Right renal cortex interstitium (tissue), 3 donors: ENCODE measurements at places on chromosomes 16 and 17. TPM values are rescaled to one million over a fixed set of nuclear protein-coding genes. Genes with fewer than 3 reads are reported as not detected.

DNA sequence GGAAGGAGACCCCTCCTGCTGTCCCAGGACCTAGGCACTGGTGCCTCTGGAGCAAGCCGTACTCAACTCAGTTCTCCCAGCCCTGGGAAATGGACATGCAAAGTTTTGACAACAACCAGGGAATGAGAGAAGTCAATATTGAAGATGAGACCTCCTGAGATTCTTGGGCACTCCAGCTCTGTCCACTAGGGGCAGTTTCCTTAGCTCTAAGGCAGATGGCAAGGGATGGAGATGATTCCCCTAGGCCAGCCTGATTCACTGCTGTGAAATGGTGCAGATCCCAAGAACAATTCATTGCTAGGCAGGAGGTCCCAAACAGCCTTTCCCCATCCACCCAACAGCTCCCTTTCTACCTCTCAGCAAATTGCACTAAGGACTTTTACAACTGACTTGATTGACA lies 20.5 kb upstream of the SDR42E2 start:
- DNase-seq: no peak

Gene UBFD1
- 68.4 TPM for polyA plus RNA-seq

GRCh38 chr16:50400312-50400966 lies 31.7 kb upstream of the BRD7 start:
- DNase-seq: no peak

- DNase-seq: peak; percentile 94
Observed at GRCh38 chr17:1684378-1685189, at the start of gene PRPF8. Gene PRPF8 (minus strand): TSS chr17:1684867. CDS start chr17:1684571, 296 bp downstream.

GRCh38 chr16:78608305-78608776 lies 508.9 kb downstream of the WWOX start:
- DNase-seq: no peak

- no peak for DNase-seq
Observed at GRCh38 chr17:29054835-29055234, 11.9 kb downstream of the PIPOX start.

DNA sequence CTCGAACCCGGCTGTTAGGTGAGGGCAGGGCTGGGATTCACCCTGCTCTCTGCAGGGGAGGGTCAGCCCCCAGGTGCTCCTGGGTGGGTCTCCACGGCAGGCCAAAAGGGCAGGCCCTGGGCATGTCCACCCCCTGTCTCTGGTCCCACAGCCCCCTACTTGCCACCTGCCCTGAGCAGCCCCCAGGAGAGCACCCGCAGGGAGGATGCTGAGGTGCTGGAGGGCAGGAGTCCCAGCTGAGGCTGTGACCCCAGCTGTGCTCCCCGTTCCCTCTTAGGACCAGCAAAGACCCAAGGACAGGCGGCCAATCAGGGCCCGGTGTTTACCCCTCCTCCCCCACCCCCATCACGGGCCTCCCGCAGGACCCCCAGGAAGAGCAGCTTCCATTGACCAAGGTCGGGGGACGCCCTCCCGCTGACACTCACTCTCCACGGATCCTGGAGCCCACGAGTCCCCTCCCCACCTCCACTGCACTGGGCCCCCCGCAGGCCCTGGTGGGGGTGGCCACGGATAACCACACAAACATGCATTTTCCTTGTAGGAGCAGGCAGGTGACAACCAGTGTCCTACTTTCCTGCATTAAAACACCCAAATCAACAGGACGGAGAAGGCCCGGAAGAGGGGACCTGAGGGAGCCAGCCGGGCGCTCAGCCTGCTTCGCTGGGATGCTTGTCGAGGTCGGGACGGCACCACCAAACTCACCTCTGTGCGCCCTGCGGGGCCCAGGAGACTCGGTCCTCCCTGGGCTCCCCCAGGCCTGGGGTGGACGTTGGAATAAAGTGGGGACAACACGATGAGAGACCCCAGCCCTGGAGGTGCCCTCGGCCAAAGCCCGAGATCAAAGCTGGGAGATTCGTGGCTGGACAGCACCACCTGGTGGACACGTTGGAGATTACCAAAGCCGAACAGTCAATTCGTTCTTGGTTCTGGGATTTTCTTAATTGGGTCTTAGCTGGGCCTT lies 22.5 kb upstream of the ENPP7 start:
- peak; percentile 43 for DNase-seq

GRCh38 chr17:75535119-75535537 lies 9.6 kb downstream of the LLGL2 start:
- DNase-seq: no peak

DNA sequence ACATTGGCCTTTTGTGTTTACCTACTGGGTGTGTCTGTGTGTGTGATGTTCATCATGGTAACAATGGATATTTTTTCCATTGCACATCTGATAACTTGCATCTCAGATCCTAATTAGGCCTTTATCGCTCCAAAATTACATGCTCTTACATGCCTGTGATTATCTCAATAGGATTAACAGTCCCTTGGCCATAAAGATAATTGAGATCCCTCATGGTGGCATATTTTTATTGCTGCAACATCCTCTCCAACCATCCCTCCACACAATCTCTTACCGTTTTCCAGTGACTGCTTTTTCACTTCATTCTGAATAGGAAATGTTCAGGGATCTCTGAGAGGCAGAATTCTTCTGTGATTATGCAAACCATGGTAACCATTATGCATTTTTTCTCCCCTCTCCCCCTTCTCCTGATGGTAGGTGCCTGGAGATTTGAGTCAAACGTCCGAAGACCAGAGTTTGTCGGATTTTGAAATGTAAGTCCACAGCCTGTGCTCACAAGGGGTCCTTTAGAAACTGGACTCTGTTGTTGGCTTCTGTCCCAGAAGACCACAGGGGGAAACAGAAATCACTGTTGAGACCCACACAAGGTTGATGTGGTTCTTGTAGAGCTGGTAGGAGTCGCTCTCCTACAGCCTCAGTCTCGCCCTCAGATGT lies 405.5 kb downstream of the CPPED1 start:
- no peak for DNase-seq

DNA sequence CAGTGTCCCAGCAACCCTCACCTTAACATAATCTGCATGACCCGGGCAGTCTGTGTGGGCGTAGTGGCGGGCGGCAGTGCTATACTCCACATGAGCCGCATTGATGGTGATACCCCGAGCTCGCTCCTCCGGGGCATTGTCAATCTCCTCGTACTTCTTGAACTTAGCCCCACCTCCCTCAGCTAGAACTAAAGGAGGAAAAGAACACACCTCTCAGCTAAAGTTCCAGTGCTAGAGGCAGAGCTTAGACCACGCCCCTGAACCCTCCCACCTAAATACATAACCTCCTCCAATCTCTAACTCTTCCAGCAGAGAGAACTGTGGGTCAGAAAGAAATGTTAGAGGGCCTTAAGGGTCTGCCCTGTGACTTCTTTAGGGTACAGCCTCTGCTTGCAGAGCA lies 855 bp downstream of the TUFM start:
- DNase-seq: no peak

Gene ACSM2A
- 84.9 TPM for polyA plus RNA-seq

Gene ERN2
- 0.27 TPM for polyA plus RNA-seq

- DNase-seq: no peak
Observed at GRCh38 chr17:43454868-43455267, 28.9 kb upstream of the DHX8 start.

DNA sequence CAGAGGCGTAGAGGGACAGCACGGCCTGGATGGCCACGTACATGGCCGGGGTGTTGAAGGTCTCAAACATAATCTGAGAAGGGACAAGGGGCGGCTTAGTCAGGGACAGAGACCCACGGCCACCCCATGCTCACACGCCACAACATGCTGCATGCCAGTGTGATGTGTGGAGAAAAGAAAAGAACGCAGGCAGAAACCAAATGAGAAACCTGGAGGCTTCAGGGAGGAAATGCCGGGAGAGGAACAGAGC lies 1.1 kb downstream of the ACTG1 start:
- DNase-seq: no peak

- no peak for DNase-seq
Observed at GRCh38 chr17:1111599-1112443, 68.0 kb downstream of the ABR start.

DNA sequence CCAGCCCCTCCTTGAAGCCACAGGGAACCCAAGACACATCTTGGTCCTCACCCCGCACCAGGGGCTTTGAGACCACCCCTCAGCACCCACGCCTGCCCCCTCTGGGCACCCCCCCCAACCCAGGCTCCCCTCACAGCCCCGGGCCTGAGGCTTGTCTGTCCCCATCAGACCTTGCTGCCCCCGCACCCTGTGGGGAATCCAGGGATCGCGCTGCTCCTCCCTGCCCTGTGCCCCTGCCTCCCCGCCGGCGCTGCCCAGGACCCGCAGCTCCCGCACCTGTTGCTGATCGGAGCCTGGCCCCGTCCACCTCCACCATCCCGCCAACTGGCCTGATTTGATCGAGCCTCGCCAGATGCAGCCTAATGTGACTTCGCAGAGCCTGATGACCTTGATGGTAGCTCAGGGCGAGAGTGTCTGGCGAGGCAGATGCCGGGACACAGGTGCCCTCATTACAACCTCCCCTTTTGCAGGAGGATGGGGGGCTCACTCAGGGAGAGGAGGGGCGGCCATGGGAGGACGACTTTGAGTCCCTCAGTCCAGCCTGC lies 29.0 kb downstream of the SLC25A10 start:
- no peak for DNase-seq

- DNase-seq: no peak
Observed at GRCh38 chr16:86297866-86298757, 212.2 kb upstream of the FOXF1 start.

- no peak for DNase-seq
Observed at GRCh38 chr17:68184816-68185436, 62.9 kb upstream of the AMZ2 start.

DNA sequence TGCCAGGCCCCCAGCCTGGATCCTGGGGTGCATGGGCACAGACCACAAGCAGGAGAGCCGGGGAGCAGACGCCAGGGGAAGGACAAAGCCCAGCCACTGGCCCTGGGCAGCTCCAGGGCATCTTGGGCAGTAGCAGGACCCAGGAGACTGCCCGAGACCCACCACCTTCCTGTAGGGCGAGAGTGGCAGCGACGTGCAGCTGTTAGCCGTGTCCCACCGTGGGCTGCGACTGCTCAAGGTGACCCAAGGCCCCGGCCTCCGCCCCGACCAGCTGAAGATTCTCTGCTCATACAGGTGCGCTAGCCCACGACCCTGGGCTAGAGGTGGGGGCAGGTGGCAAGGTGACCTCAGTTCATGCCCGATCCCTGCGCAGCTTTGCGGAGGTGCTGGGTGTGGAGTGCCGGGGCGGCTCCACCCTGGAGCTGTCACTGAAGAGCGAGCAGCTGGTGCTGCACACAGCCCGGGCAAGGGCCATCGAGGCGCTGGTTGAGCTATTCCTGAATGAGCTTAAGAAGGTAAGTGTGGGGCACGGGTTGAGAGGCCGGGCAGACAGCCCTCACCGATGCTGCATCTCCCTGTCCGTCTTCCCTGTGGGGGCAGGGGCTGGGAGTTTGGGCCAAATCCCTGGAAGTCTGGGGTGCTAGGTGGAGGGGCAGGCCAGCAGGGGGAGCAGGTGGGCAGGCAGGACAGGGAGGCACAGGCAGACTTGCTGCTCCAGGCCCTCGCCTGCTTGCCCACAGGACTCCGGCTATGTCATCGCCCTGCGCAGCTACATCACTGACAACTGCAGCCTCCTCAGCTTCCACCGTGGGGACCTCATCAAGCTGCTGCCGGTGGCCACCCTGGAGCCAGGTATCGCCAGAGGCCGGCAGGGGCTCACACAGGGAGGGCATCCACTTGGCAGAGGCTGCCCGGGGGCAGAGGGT lies 13.5 kb upstream of the SMIM5 start:
- DNase-seq: no peak

Gene KCNG4
- polyA plus RNA-seq: not detected

Gene MYH11
- polyA plus RNA-seq: 11.1 TPM

Gene LITAFD
- polyA plus RNA-seq: not detected

Gene BANP
- polyA plus RNA-seq: 22.2 TPM

Gene SDR42E1
- polyA plus RNA-seq: 14.9 TPM

GRCh38 chr16:56613706-56614105 lies 5.3 kb downstream of the MT2A start:
- DNase-seq: no peak

GRCh38 chr17:35560703-35561102 lies at the start of gene SLFN14:
Gene SLFN14 (minus strand): TSS chr17:35560819. CDS start chr17:35558062, 2,757 bp downstream.
- no peak for DNase-seq

GRCh38 chr16:31215287-31216162 lies 1.4 kb downstream of the PYDC1 start:
- DNase-seq: no peak

Gene OMG
- 0.10 TPM for polyA plus RNA-seq

Gene MSLN
- 24.9 TPM for polyA plus RNA-seq

- no peak for DNase-seq
Observed at GRCh38 chr17:11503308-11504035, 94.8 kb upstream of the DNAH9 start.

DNA sequence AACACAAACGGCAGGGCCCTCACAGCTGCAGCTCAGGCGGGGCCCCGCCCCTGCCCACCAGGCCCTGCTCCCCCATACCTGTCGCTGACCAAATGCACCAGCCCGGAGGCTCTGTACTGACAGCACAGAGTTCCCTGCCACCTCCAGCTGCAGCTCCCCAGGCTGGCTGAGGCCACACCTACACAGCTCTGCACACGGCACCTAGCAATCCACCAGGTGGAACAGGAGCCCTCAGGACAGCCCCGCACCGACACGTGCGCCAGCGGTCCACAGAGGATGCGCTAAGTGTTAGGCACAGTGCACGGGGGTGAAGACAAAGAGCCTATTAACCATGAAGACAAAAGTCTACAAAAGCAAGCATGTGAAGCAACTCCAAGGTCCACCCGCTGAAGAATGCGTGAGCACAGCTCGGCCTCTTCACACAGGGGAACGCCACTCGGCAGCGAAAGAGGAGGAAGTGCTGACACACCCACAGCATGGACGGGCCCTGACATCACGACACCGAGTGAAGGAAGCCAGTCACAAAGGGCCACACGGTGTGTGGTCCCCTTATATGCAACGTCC lies 5.4 kb downstream of the ZCCHC14 start:
- no peak for DNase-seq

Gene FBXW10
- polyA plus RNA-seq: 0.94 TPM

Gene GRAPL
- polyA plus RNA-seq: 3.2 TPM

DNA sequence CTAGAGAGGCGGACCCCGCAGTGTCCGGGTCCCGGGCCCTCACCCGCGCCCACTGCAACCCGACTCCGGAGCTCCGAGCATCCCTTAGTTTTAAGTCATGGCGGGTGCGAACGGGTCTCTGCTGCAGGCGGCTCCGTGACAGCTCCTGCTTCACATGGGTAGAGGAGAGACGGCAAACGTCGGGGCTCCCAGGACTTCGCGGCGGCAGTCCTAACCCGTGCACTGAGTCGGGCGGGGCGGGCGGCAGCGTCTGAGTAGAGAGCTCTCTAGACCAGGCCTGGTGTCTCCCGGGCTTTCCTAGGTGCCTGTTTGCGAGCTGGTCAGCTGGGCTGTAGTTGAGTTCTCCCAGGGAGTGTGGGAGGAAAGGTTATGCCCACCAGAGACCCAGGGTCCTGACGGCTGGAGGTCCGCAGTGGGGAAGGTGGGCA lies 345 bp downstream of the TSC2 start:
- DNase-seq: no peak

GRCh38 chr16:46690281-46691178 lies 1.1 kb downstream of the ORC6 start:
- DNase-seq: no peak

- DNase-seq: no peak
Observed at GRCh38 chr17:36937959-36938565, 787 bp downstream of the LHX1 start.

DNA sequence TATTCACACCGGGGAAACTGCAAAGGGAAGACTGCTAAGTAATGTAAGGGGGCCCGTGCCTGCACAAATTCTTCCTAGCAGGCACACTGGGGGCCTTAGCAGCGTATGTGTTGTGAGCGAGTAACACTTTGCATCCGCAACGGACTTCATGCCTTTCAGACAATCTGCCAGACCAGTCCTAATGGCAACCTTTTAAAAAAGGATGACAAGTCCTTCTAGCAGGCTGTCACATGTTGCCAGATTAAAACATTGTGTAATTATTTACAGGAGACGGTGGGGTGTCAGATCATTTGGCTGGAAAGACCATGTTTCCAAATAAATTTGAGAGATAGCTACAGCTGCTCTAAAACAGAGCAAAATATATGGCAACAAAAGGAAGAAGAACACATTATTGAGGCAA lies 46.1 kb downstream of the CPPED1 start:
- DNase-seq: no peak
